T-helper 2 cell treated with Interferon-gamma antibody and Interleukin-4, amounts not matched to agents 100 ng/mL and 5 ng/mL, for 36 hours (primary cell): ENCODE measurements at places on chromosomes 6 and 20. TPM values are rescaled to one million over a fixed set of nuclear protein-coding genes. Genes with fewer than 3 reads are reported as not detected.

Gene DAAM2
- not detected in 2 replicates for total RNA-seq

Gene MATN4
- total RNA-seq: 0.16 and 0.34 TPM in 2 replicates

Gene SIRPD
- total RNA-seq: 0.20 and 0.23 TPM in 2 replicates

Gene PDE10A
- total RNA-seq: not detected in 2 replicates

Gene MAPK13
- 17.1 and 18.7 TPM in 2 replicates for total RNA-seq

Gene GRIK2
- total RNA-seq: not detected in 2 replicates

Gene LAMA4
- not detected in 2 replicates for total RNA-seq

Gene GSTA2
- total RNA-seq: not detected in 2 replicates

Gene KIF25
- not detected in 2 replicates for total RNA-seq

Gene CRISP2
- total RNA-seq: not detected in 2 replicates

Gene ULBP1
- total RNA-seq: 0.27 and 0.39 TPM in 2 replicates

Gene CD24
- 0.14 and 0.27 TPM in 2 replicates for total RNA-seq

Gene PRICKLE4
- not detected in 2 replicates for total RNA-seq

Gene SLC2A10
- not detected in 2 replicates for total RNA-seq

Gene FAM209A
- 1.5 and 1.6 TPM in 2 replicates for total RNA-seq

Gene PCNA
- total RNA-seq: 483 and 497 TPM in 2 replicates

Gene OVOL2
- not detected in 2 replicates for total RNA-seq

Gene CCR6
- not detected in 2 replicates for total RNA-seq

Gene OR2H2
- not detected in 2 replicates for total RNA-seq

Gene CCN2
- total RNA-seq: not detected in 2 replicates

Gene CLVS2
- not detected in 2 replicates for total RNA-seq

Gene RBM24
- not detected in 2 replicates for total RNA-seq

Gene RIMS1
- not detected in 2 replicates for total RNA-seq

Gene ADGRG6
- not detected in 2 replicates for total RNA-seq

Gene DDO
- not detected in 2 replicates for total RNA-seq

Gene PKIB
- total RNA-seq: 0.36 and 0.95 TPM in 2 replicates

Gene NQO2
- 40.5 and 42.4 TPM in 2 replicates for total RNA-seq
